ENCODE measurements at places on chromosomes 2 and 18. TPM values are rescaled to one million over a fixed set of nuclear protein-coding genes. Genes with fewer than 3 reads are reported as not detected.

Gene ACSL3
- 51.5 TPM for total RNA-seq

Gene SERPINB10
- total RNA-seq = not detected

Gene UGT1A4
- not detected for total RNA-seq

Gene UGT1A9
- total RNA-seq = not detected

Gene BMPR2
- 6.5 TPM for total RNA-seq

Gene AKAIN1
- total RNA-seq = not detected

Gene RAMP1
- 10.7 TPM for total RNA-seq

Gene CIB4
- not detected for total RNA-seq

Gene SNX17
- 116 TPM for total RNA-seq

Gene PLCL1
- 2.2 TPM for total RNA-seq

Gene CELF4
- not detected for total RNA-seq

Gene CDH7
- total RNA-seq = not detected

Gene TUBB8B
- not detected for total RNA-seq

Gene SKOR2
- not detected for total RNA-seq

Gene CDH2
- total RNA-seq = 0.05 TPM

Measured in T-helper 2 cell treated with Interferon-gamma antibody and Interleukin-4, amounts not matched to agents 100 ng/mL and 5 ng/mL, for 36 hours (primary cell).